ENCODE measurements at places on chromosomes 1 and 21.

DNA sequence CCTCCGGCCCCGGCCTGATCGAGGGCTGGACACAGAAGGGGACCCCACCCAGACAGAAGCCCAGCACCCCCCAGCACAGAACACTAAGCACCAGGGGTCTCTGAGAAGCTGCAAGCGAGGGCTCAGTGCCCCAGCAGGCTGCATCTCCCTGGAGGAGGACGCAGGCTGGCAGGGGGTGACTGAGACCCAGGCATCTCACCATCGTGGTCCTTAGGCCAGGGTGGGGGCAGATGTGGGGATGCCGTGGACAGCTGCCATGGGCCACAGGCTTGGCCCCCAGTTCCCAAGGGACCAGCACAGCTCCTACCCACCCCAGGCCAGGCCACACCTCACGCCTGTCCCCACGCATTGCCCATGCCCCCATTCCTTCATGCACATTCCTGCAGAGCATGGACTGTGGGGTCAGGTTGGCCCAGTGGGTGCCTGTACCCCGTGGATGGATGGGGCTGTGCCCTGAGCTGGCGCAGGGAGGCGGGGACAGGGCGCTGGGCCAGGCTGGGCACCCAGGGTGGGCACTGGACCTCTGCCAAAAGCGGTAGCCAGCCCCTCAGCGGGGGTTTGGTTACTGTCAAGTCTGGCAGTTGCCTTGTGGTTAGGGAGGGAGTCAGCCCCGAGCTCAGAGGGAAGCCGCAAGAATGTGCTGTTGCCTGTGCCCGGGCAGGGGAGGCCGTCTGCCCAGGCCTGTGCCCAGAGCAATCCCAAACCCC, 61.5 kb downstream of the ARHGEF16 start:
- DNase-seq: no peak

DNA sequence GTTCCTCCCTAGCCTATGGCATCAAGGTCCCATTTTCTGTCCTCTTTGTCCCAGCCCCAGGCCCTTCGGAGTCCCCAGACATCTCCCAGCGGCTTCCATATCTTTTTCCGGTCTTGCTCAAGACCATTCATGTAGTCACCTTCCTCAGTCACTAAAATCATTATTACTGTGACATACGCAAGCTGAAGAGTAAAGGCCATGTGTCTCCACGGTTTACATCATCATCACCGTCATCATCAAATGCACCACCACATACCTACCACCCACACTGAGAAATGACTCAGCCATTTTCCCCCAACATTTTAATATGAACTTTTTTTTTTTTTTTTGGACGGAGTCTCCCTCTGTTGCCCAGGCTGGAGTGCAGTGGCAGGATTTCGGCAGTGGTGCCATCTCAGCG, 43.4 kb downstream of the FHAD1 start:
- no peak for DNase-seq

GRCh38 chr1:66156144-66156543, 363.4 kb downstream of the PDE4B start:
- no peak for DNase-seq

DNA sequence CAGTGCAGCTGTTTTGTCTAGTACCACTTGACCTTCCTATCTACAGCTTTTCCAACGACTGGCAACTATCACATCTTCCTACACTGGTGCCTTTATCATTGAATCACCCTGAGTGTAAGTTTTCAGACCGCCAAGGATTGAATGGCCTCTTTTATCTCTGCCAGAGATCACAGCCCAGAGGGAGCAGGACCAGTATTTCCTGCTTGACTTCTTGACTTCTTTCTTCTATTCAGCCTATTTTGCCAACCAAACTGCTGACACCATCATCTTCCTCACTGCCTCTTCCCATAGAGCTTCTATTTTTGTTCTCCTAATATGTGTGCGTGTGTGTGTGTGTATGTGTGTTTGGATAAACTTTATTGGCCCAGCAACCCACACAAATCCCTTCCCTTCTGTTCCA, 53.8 kb downstream of the SERBP1 start:
- no peak for DNase-seq

DNA sequence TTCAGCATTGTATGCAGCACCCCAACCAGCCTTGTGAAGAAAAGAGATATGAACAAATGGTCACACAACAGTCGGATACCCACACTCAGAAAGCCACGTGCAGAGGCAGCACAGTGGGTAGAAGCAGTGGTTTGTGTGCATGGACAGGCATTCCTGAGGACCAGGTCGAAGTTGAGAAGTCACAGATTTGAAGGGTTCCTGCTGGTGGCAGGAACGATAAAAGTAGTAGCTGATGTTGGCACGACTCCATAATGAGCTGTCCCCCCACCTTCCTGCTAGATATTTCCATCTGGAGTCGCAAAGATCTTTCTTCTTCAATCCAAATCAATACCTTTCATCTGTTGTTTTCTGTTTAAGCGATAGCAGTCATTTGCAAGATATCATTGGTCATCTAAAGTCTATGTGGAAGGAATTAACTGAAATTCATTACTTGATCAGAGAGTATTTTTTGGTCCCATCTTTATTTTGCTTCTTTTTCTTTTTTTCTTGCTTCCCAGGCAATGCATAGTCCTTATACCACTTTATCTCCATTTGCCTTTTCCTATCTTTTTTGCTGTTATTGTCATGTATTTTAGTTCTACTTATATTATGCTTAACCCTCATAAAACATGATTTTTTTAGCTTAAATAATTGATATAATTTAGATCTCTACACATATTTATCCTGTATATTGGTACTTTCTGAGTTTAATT, 176.4 kb downstream of the DHRS3 start:
- DNase-seq: no peak

DNA sequence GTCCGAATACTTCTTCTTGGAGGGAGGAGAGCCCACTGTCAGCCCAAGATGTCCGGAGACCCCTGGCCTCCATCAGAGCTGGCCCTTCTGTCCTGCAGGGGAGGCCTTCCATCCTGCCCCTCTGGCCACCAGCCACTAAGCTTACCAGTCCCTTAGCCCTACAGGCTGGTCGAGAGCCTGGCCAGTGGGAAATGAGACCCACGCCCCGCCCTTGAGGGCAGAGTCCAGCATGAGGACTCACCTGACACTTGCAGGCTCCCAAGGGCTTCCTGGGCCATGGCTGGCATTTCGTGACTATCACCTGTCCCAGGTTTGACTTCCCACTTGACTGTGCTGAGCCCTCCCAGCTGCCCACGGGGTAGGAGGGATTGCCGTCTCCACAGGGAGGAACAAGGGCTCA, 361.8 kb upstream of the VAMP3 start:
- no peak for DNase-seq

DNA sequence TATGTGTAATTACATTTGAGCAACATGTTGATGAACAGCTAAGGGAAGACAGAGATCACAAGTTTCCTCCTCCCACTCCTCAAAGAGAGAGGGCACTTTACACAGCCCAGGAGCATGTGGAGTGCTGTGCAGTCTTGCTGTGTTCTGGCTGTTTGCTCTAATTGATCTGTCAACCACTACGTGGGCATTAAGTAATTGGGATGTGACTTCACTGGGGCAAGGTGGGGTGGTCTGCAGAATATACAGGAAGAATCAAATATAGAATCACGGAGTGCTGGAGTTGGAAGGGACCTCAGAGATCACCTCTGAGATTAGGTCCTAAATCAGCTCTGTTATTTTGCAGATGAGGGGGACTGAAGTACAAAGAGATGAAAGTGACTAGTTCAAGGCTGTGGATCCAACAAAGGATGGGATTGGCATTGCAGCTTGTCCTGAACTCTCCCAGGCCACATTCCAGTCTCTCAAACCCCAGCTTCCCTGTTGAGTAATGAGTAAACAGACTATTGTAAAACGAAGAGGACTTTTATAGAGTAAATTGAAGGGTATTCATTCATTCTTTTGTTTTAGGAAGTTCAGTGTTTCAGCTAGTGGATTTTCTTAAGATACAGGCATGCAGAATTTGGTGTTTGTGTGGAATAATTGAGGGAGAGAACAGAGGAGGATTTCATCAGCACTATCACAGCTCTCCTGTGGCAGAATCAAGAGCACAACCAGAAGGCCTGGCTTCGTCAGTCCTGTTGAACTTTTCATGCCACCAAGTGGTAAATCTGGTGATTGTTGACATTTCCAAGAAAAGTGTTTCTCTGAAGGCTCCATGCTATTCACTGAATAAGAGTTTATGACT, 22.4 kb downstream of the NOS1AP start:
- no peak for DNase-seq
